Activated CD4-positive, CD25-positive, alpha-beta regulatory T cell (primary cell): ENCODE measurements at places on chromosomes 7 and 10.

GRCh38 chr7:30788640-30789333 lies 17.6 kb downstream of the MINDY4 start:
- DNase-seq = no peak

GRCh38 chr10:50563906-50564305 lies 59.9 kb downstream of the SGMS1 start:
- DNase-seq = no peak

DNA sequence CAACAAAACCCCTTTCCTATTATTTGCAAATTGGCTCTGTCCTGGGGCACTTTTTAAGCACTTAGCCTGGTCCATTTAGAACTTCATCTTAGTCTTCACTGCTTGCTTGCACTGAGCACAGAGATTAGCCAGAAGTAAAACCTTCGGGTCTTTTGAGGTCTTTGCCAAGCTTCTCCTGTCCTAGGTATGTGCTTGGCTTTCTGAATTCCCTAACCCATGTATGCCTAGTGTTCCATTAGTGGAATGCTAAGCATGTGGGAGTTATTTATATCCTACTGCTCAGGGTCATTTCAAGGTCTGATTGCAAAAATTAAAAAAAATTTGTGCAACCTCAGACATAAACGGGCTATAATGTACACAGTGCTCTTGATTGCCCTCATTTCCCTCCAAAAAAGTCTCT lies 18.0 kb downstream of the ZNF37A start:
- no peak for DNase-seq

GRCh38 chr10:12073526-12073925 lies 4.8 kb downstream of the DHTKD1 start:
- no peak for DNase-seq

- no peak for DNase-seq
These were observed 6.6 kb downstream of the LEP start for GRCh38 chr7:128247640-128248194.

- no peak for DNase-seq
These were observed 270.5 kb downstream of the CCDC3 start for GRCh38 chr10:12730809-12731519.

- no peak for DNase-seq
These were observed 92.7 kb upstream of the AKR1E2 start for GRCh38 chr10:4733150-4733842.
